GDM1 (cell line): ENCODE measurements at places on chromosomes 7 and 10.
A peak's percentile ranks its signal among the peaks of the same experiment; 100 is the strongest.

GRCh38 chr10:106317554-106317953 is 847.0 kb downstream of the SORCS1 start:
- no peak for DNase-seq

DNA sequence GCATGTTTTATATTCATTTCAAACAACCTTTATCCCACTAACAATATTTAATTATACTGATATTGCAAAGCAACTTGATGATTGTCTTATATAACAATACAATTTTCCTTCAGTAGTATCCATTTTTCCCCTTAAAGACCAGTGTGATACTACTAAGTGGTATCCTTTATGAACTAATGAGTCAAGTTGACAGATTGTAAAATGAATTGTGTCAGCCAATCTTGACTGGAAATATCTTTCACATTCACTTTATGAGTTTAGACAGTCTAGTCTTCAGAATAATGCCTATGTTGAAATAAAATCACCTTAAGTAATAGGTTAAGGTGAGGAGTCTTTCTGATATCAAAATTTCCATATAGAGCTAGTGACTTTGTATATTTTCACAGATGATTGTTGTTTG is 950.0 kb upstream of the CELF2 start:
- DNase-seq: no peak

DNA sequence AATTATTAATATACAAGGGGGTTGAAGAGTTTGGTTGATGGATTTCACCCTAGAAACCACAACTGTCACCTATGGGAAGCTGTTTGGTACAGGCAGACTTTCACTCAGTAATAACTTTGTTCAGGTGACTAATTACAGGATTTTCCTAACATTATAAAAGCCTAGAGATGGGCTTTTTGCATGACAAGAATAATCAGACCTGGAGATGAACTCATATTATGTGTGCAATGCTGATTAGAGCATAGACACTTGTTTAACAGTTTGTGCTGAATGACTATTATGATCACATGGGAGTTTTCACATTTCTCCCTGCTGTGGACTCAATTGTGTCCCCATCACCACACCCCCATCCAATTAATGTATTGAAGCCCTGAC is 90.2 kb upstream of the STEAP4 start:
- DNase-seq: no peak

GRCh38 chr10:74058071-74058470 is 60.2 kb downstream of the VCL start:
- peak; percentile 37 for DNase-seq

- no peak for DNase-seq
These were observed 146.4 kb upstream of the TMEM106B start for GRCh38 chr7:12064586-12065127.

GRCh38 chr10:116311016-116311415 is 13.2 kb upstream of the CCDC172 start:
- DNase-seq: no peak

GRCh38 chr7:136925556-136925955 is 57.1 kb downstream of the CHRM2 start:
- no peak for DNase-seq

GRCh38 chr7:4683043-4683883 is 1.2 kb downstream of the FOXK1 start:
- DNase-seq: no peak

DNA sequence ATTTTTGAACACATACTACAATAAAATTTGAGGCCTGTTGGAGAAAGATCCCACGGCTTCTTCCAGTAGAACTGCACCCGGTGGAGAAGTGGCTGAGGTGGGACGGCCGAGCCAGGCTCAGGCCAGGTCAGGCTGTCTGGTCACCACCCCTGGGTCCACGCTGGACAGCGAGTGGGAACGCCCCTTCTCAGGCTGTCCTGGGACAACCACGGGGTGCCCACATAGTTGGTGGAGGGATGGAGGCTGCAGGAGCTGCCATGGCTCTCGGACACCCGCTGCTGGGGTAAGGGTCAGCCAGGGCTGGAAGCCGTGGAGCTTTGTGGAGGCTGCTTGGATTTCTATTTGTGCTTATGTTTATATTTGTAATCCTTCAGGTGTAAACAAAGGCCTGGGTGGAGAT is 206.5 kb downstream of the DNAJB6 start:
- no peak for DNase-seq

- no peak for DNase-seq
These were observed 811 bp upstream of the ARHGAP12 start for GRCh38 chr10:31929261-31930022.

GRCh38 chr7:38518541-38518940 is 112.6 kb downstream of the AMPH start:
- DNase-seq: no peak

DNA sequence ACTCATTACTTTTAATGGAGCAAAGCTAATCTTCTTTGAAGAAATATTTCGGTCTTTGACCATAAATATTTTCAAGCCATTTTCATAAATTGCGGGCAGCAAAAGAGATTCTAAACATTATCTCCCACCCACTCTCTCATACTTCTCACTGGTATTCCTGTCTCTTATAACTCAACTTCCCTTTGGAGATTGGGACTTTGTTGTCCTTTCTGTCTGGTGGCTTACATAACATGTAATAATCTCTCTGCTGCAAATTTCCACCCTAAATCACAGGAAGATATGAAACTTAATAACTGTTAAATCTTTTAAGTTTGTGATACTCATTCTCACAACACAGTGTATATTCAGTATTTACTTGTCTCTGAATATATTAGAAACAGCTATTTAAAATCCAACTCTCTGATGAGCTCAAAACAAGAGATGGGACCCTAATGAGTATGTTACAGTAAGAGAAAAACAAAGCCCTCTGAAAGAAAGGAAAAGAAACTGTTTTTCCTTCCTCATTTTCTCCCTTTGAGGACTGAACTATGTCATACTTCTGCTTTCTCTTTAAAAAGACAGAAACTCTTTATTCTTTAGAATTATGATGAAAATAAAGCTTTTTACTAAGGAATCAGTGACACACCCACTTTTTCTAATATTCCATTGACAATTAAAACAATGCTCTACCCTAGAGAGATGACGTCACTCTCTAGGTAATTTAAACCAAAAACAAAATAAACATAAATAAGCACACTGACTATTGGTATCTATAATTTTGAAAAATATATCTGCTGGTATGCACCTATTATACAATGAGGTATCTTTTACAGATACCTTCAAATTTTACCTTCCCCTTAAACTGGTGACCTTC is 14.7 kb downstream of the CALCR start:
- no peak for DNase-seq

DNA sequence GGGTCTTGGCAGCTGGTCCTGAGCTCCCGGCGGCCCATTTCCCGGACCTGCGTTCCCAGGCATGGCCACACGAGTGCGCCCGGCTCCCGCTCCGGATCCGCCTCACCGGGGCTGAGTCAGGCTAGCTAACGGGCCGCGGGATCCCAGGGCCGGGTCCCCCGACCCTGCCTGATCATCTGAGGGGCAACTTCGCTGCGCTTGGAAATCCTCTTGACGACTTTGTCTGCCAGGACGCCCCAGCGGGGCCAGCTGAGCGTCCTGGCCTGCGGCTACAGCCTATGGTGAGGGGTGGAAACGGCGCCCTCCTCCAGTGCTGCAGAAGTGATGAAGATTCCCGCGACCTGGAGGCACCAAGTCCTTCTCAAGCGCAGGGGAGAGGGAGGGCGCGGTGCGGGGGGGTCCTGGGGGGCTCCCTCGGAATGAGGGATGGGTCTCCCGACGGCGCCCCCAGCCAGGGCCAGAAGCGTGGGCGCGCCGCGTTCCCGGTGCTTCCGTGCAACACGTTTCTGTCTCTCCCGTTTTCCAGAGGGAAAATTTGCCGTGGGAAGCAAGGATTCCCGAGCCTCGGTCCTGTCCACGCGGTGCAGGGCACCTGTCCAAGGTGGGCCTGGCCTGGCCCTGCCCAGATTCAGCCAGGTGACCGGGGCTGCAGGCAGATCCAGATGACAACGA is 212.4 kb downstream of the CCSER2 start:
- peak; percentile 9 for DNase-seq

- DNase-seq: no peak
These were observed 27.7 kb downstream of the ANKRD26 start for GRCh38 chr10:27072436-27073114.

- DNase-seq: no peak
These were observed 240.4 kb downstream of the ARL4A start for GRCh38 chr7:12927635-12928434.

GRCh38 chr7:23012908-23013714 is 819 bp downstream of the HYCC1 start:
- DNase-seq: no peak

GRCh38 chr7:50661345-50662040 is 96.3 kb upstream of the DDC start:
- DNase-seq: peak; percentile 16

- DNase-seq: no peak
These were observed 555.0 kb downstream of the TNS3 start for GRCh38 chr7:47026780-47027361.

GRCh38 chr10:71288461-71288860 is 30.6 kb upstream of the SLC29A3 start:
- no peak for DNase-seq

- DNase-seq: no peak
These were observed 427.2 kb upstream of the KLF6 start for GRCh38 chr10:4212111-4212630.

- no peak for DNase-seq
These were observed 73.9 kb upstream of the NMT2 start for GRCh38 chr10:15242261-15242840.

- no peak for DNase-seq
These were observed 20.6 kb downstream of the HSPA12A start for GRCh38 chr10:116721547-116722392.

- DNase-seq: no peak
These were observed 1178.5 kb upstream of the C7orf33 start for GRCh38 chr7:147412109-147412508.
